ENCODE measurements at places on chromosomes 1 and 21.

- DNase-seq = no peak
Observed at GRCh38 chr1:226132728-226133503, 53.6 kb downstream of the ACBD3 start.

DNA sequence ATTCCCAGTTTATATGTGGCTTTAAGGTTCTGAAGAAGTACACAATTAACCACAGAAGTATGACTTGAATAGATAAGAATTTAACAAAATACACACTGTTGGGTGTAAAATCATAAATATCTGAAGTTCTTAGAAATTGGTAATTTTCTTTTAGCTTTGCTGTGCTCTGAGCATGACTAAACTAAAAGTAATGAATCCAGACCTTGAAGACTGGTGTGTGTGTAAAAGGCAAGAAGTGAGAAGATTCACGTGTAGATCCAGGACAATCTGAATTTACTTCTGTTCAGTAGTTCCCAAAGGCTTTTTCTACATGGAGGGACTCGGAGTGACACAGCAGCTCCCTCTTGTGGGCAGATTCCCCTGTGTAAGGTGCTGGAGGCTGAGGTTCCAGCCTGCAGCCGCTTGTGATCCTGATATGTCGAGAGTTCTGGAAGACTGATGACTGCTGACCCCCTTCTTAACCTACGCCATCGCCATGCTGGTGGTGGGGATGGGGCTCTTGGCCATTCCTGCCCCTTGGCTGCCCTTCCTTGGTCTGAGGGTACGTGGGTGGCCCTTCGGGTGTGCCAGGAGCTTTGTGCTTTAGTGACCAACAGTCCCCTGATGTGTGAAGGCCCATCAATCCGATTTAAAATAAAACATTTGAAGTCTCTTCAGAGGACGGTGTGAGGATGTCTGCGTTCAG lies 62.7 kb downstream of the ADARB1 start:
- DNase-seq = peak; percentile 14

- peak; percentile 58 for DNase-seq
Observed at GRCh38 chr1:54487571-54488050, 60.4 kb upstream of the ACOT11 start.

GRCh38 chr1:24904731-24905354 lies 25.2 kb downstream of the RUNX3 start:
- no peak for DNase-seq

DNA sequence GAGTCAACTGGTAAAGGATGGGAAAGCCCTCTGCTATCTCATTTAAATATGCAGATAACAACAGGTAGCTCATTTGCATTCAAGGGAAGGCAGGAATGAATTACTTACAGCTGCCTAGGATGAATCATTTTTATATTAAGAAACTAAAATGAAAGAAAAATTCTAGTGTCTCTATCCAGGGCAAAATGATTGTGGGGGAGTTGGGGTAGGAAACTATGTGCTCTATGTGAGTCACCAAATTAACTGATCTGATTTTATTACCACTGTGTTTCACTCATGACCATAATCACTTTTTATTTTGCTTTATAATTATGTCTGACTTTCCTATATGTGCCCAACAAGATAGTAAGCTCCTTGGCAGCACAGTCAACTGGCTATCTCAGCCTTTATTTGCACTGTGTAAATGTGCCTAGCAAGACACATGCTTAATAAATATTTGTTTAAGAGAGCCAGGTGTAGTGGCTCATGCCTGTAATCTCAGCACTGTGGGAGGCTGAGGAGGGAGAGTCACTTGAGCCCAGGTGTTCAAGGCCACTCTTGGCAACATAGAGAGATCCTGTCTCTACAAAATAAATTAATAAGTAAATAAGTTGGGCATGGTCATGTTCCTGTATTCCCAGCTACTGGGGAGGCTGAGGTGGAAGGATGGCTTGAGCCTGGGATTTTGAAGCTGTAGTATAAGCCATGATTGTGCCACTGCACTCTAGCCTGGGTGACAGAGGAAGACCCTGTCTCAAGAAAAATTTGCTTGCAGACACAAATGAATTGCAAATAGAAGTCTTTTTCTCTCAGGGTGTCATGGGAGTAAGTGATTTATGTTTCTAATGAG lies 84.1 kb downstream of the SPAG17 start:
- peak; percentile 84 for DNase-seq

GRCh38 chr21:37368541-37369279 lies 2.1 kb downstream of the DYRK1A start:
- DNase-seq = no peak

- DNase-seq = no peak
Observed at GRCh38 chr1:15616373-15617172, 685 bp upstream of the DDI2 start.

GRCh38 chr1:93817819-93818569 lies 61.0 kb downstream of the DNTTIP2 start:
- no peak for DNase-seq

GRCh38 chr1:9027307-9027706 lies 1.1 kb upstream of the SLC2A7 start:
- peak; percentile 25 for DNase-seq

- no peak for DNase-seq
Observed at GRCh38 chr1:28326984-28327383, 1.9 kb upstream of the MED18 start.

DNA sequence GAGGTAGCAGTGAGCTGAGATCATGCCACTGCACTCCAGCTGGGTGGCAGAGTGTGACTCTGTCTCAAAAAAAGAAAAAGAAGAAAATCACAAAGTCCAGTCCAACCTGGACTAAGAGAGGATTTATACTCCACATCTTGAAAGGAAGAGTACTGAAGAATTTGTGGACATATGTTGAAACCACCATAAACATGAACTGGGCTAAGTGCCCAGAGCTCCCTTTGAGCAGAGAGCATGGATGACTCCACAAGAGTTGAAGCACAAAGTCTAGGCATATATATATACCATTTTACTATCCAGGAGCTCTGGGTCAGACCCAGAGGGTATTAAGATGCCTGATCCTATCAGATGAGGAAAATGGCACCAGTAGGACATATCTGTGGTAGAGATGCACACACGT lies 86.6 kb downstream of the OMA1 start:
- DNase-seq = no peak

GRCh38 chr1:108661030-108661609 lies at the start of gene HENMT1:
Gene HENMT1 (minus strand): TSS chr1:108661093. CDS start chr1:108659884, 1,209 bp downstream.
- peak; percentile 22 for DNase-seq

GRCh38 chr1:228058949-228059633 lies 23.4 kb upstream of the ARF1 start:
- no peak for DNase-seq

- DNase-seq = peak; percentile 92
Observed at GRCh38 chr1:43545695-43546387, 15.2 kb downstream of the PTPRF start.

DNA sequence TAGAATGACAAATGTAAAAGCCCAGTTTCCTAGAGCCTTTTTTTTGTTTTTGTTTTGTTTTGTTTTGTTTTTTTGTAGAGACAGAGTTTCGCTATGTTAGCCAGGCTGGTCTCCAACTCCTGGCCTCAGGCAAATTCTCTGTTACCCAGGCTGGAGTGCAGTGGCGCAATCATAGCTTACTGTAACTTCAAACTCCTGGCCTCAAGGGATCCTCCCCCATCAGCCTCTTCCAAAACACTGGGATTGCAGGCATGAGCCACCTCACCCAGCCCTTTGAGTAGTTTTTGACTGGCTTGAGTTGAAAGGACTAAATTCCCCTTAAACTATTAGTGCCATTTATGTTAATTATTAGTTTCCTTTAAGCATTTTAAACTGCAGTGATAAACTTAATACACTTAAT lies 28.8 kb upstream of the ZBTB18 start:
- DNase-seq = no peak

DNA sequence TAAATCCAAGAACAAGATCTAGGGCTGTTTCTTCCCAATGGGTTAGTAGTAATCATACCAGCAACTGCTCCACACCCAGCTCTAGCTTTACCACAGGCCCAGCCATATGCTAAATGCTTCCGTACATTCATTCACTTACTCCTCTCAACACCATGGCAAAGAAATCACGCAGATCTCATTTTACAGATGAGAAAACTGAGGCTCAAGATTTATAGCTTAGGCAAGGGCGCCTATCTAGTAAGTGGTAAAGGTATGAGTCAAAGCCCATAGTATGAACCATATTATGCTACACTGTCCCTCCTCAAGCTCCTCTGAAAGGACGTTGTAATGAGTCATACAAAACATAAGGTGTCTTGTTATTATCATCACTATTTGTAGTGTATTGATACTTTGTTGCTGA lies 82.2 kb downstream of the NIBAN1 start:
- no peak for DNase-seq

- DNase-seq = no peak
Observed at GRCh38 chr1:93033785-93034184, 45.3 kb upstream of the MTF2 start.

DNA sequence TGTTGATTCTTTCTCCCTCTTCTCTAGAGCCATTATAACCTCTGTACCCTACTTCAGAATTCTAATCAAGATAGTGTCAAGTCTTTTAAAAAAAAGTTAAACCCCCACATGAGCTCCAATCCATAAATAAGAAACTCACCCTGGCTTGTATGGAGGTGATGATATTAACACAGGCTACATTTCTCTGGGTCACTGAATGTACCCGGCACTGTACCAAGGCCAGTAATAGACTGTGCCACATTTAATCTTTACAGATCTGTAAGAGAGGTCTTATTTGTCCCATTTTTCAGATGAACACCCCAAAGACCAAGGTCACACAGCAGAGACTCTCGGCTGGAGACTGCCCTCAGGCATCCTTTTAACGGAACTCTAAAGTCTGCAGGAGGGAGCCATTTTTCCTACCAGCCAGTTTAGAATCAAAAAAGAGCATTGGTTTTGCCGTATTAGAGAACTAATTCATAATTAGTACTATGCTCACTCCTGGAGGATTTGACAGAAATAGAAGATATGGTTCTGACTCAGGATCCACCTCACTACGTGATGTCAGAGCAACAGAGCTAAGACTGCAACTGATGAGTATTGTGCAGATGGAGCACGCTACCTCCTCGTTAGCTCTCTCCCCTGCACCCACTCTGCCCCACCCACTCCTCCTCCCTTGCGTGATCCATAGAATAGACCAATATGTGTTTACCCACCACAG lies 217.2 kb upstream of the HOOK1 start:
- no peak for DNase-seq

DNA sequence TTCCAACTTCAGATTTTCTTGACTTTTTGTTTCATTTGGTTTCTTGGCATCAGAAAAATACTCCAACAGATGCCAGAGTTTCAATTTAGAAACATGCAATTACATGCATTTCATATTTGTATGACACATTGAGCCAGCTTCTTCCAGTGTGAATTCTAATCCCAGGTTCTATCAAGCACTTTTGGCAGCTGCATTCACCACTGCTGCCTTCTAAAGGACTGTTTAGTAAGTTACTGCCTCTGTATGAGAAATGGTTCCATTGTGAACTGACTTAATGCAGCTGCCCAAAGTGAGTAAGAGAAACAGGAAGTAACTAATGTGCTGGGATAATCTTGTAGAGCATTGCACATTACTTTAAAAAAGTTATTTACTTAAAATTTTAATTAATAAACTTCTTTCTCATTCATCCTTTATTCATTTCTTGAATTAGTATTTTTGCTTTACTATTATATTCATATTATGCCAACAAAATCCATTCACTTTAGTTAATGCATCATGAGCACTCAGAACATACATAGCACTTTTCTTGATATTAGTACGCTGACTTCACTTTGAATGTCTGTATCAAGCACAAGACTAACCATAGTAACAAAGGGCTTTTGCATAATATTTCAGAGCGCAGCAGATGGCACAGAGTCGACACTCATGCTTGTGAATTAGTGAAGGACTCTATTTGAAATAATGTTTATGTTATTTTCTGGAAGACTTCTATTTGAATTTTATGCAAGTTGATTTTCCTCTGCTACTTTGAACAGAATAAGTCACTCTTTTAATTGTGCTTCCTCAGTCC lies 9.8 kb downstream of the RGS18 start:
- no peak for DNase-seq

DNA sequence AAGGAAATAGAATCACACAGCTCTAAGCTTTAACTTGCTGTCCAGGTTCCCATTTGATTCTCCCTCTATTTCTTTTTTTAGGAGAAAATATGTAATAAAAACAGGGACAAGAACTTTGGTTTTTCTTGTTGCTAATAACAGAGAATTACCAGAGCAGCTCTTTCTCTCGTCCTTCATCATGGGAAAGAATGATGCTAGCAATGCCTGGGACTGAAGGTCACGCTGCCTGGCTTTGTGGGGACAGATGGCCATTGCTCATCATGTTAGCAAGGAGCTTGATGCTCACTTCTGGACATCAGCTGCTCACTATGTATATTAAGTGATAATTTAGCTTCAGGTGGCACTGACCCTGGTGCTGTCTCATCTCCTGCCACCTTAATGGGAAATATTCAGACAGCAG lies 77.3 kb upstream of the AKT3 start:
- DNase-seq = no peak

- DNase-seq = no peak
Observed at GRCh38 chr1:209109001-209109785, 474.3 kb upstream of the CAMK1G start.

DNA sequence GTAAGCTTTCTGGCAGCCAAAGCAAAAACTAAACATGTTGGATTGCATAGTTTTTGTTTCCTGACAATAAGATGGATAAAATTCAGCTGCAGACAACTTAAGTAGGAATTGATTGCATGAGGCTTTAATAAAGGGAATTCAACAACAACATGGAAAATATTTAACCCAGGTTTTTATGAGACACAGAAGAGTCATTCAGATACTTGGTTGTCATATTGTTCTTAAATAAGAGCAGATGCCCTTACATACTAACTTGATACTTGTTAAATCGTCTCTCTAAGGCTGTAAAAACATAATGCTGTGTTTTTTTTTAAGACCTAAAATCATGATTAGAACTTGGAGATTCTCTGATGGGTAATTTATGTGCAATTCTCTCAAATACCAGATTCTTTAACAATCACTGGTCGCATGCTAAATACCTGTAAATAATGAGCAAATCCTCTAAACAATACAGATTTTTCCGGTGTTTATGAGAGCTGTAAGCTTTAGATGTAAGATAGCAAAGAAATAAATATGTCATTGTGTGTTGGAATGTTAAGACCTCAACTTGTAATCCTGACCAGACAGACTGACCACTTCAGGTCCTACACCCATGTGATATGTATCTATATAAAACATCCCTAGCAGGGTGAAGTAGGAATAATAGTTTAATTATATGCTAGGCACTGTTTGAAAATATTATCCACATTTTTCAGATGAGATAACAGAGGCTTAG lies 37.8 kb upstream of the CD34 start:
- DNase-seq = no peak

GRCh38 chr21:44666401-44667320 lies at the start of gene KRTAP12-2:
Gene KRTAP12-2 (minus strand): TSS chr21:44666927. CDS start chr21:44666886, 41 bp downstream.
- DNase-seq = peak; percentile 21

GRCh38 chr1:51664421-51665240 lies 47.7 kb downstream of the OSBPL9 start:
- no peak for DNase-seq

DNA sequence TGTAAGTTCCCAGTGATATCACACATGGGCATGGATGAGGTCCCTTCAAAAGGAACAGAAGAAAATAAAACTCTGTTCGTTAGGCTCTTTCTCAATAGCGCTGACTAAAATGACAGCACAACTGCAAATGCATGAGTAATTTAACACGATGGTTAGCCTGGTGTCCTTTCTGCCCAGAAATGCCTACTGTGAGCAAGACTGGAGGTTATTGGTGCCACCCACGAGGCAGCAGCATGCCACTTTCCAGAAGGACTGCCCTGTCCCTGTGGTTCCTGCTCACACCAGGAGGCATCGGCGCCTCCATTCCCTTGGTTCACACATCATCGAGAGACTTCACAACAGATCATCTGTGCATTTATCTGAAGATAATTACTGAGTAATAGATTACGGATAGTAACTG lies 26.2 kb downstream of the VPS26C start:
- DNase-seq = no peak
